Right ventricle myocardium superior (tissue), 1 donor: ENCODE measurements at places on chromosomes 2 and 18. TPM values are rescaled to one million over a fixed set of nuclear protein-coding genes. Genes with fewer than 3 reads are reported as not detected.

CDCA7 gene
- total RNA-seq, result 1.3 TPM

LYPD6B gene
- not detected for total RNA-seq

CDH19 gene
- total RNA-seq, result 18.4 TPM

C1QL2 gene
- total RNA-seq, result not detected

ARHGAP15 gene
- 5.4 TPM for total RNA-seq

WDPCP gene
- 12.8 TPM for total RNA-seq

RGPD4 gene
- 0.11 TPM for total RNA-seq

SUMO1 gene
- total RNA-seq, result 64.6 TPM

NLRC4 gene
- 1.1 TPM for total RNA-seq

DNA sequence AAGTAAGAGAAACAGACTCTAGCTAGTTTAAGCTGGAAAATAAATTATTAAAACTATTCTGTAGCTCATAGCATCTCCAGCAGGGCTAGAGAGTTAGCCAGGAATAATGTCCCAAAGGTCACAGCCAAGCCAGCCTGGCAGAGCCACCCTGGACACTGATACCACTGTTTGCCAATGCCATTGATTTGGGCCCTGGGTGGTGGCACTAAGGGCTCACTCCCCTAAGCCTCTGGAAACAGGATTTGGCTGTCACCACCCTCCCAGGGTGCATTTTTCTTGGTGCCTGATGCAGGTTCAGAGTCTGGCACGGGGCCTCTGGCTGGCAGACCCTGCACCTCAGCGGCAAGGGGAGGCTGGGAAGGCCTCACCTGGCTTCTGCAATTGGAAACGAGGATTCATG is 7.1 kb downstream of the SH2D6 start:
- no peak for DNase-seq

GRCh38 chr2:167875529-167875928 is 371.9 kb downstream of the STK39 start:
- no peak for DNase-seq

- DNase-seq, result no peak
These were observed 75.6 kb upstream of the ID2 start for GRCh38 chr2:8606226-8606625.

- no peak for DNase-seq
These were observed 37.8 kb upstream of the ZNF397 start for GRCh38 chr18:35203067-35203466.

GRCh38 chr18:21177822-21178221 is 64.2 kb upstream of the GREB1L start:
- DNase-seq, result no peak

DNA sequence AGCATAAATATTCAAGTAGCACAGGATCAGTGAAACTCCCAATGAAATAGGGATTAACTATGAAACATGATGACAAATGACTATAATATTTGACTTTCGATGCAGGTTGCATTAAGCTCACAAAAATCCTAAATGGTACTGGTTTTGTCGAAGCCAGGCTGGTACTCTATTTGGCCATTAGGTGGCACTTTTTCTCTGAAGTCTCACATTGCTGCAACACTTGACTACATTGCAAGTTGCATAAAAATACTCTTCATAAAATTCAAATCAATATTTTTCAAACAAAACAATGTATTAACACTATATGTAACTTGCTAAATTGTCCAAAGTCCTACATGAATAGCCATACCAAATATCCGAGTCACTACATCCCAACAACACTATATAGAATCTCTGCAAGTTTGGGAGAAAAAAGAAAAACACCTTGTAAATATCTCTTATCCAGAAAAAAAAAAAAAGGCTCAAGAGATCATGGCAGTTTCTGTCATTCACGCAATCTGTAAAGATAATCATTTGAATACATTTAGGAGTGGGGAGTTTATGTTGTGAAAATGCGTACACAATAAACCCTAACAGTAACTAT is 9.5 kb downstream of the RTTN start:
- DNase-seq, result no peak

DNA sequence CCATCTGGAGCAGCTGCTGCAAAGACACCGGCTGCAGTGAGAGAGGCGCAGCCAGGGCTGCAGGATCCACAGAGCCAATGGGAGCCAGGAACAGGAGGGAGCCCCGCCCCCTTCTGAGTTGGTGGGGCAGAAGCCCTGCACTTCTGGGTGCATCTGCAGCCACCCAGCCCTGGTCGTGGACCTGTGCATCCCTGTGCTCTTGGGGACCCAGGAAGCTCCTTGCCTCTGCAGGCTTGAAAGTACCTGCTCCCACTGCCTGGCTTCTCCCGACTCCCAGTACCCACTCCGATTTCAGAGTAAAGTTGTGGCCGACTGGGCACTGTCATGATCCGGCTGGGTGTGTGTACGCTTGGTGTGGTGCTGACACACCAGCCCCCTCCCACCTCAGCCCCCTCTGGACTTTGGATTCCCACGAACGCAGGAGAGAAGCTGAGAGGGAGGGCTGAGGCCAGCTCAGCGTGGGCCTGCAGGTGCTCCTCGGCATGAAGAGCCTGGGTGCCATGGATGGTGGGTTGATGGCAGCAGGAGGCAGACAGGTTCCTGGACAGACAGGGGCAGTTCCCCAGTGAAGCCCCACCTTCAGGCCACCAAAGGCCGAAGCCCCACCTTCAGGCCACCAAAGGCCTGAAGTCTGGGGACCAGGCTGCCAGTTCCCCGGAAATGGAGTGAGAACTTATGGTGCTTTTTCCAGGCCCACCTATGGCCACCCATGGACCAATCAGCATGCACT is 34.9 kb downstream of the LRRTM4 start:
- DNase-seq, result peak; percentile 23

- DNase-seq, result no peak
These were observed 36.6 kb downstream of the ARL6IP6 start for GRCh38 chr2:152755029-152755428.

- no peak for DNase-seq
These were observed 1417.6 kb upstream of the CDH2 start for GRCh38 chr18:29594493-29594892.

GRCh38 chr2:184481865-184482264 is 116.5 kb upstream of the ZNF804A start:
- no peak for DNase-seq

DNA sequence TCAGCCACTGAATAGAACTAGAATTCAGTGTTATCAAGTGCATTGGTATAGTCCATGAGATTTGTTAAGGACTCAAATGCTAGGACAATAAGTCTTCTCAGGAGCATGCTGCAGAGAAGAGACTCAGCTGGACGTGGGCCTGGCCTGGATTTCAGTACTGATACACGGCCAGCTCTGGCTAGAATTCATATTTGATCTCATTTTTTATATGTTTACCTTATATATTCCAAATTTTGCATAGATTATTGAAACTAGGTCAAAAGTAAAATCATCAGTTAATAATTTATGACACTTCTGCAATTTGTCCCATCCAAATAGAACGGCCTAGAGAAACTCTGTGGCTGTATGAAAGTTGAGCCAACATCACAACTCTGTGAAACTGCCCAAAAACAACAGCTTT is 262.0 kb downstream of the DLGAP1 start:
- DNase-seq, result no peak

GRCh38 chr18:63619661-63620060 is 24.4 kb downstream of the SERPINB4 start:
- DNase-seq, result no peak

DNA sequence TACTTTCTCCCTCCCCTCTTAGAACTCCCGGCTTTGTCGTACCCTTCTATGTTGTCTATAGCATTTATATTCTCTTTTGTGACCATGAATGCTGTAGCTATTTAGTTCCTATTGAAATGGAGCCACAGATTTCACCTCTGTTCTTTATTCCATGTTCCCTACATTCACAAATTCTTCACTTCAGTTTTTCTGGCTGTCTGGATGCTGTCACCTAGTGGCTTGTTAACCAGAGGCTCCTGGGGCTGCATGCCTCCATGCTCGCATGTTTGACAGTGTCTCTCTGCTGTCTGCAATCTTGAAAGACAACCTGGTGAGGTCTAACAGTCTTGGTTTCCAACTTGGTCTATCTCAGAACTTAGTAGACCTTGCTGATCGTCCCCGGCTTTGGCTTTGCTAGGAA is 48.2 kb downstream of the CFAP221 start:
- no peak for DNase-seq

GRCh38 chr2:177254433-177255226 is 9.9 kb downstream of the NFE2L2 start:
- DNase-seq, result peak; percentile 62

- DNase-seq, result no peak
These were observed 26.8 kb downstream of the YES1 start for GRCh38 chr18:785242-785641.

- DNase-seq, result no peak
These were observed 512.9 kb upstream of the ACVR2A start for GRCh38 chr2:147331790-147332419.

GRCh38 chr2:60544062-60544461 is 9.4 kb downstream of the BCL11A start:
- DNase-seq, result no peak

DNA sequence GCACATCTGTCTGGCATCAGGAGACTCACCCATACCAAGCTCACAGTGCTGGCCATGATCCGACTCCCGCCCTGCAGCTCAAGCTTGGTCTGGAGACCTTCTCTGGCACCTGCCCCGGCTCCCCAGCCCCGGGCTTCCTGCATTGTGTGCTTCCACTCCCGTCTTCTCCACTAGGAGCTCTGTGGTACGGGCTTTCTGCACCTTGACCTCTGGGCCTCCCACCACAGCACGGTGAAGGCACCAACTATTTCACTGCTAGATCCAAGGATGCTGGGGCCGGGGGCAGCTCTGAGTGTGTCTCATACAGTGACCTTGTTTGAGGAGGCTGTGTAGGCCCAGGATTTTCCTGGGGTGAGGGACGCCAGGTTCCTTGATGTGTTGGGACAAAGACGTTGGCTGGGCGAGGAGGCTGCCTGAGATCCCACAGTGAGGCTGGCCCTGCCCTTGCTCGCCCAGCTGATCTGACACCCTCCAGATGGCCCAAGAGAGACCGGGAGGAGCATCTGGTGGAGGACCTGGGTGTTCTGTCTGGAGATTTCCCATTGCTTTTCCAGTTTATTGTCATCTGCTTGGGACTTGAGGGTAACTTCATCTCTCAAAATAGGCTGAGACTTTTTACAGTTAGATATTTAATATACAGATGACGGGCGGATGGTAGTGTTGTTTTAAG is 64.0 kb downstream of the HPCAL1 start:
- no peak for DNase-seq

GRCh38 chr2:180324182-180324581 is 317.1 kb upstream of the CWC22 start:
- DNase-seq, result no peak

DNA sequence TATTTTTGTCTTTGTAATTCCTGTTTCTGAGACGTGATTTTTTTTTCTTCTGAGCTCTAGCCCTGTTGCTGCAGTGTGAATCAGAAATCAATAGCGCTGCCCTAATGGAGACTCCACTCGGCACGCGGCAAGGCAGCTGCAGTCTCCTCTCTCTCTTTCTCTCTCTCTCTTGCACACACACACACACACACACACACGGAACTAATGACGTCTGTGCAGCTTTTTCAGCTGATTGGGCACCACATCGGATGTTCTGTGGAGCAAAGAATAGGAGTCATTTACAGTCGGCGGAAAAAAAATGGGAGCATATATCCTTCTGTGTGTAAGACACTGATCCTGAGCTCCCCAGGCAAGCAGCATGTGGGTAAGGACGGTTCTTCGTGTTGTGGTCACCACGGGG is 2.0 kb upstream of the MYT1L start:
- DNase-seq, result no peak

GRCh38 chr18:54254265-54254758 is 15.0 kb upstream of the POLI start:
- DNase-seq, result no peak

- DNase-seq, result peak; percentile 16
These were observed 29.7 kb upstream of the FAHD2A start for GRCh38 chr2:95372845-95373244.

DNA sequence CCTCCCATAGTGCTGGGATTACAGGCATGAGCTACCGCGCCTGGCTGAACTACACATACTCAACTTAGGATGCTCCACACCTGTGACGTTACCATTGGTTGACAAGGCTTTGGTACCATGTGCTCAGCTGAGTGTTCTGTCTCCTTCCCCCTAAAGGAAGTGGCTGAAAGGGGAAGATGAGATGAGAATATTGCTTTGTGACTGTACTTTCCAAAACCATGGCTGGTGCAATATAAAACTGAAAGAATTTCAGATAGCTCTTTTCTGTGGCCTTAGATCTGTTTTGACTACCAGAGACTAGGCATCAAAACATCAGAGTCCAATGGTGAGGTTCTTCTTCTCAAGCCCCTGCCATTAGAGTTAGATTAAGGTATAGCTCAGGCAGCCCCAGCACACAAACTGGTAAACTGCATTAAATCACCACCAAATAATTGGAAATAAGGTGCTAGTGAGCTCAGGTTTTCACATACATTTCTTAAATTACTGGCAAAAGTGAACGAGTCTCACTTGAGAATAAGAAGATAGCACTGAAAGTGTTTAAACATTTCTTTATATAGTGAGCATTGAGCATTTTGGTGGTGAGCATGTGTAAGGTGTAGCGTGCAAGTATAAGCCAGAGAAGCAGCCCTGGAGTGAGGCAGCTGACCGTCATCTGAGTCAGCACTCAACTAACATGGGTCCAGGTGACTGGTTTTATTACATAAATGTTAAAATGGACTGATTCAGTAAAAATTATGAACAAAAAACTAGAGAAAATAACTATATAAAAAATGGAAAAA is 113.5 kb upstream of the FZD5 start:
- no peak for DNase-seq

- DNase-seq, result no peak
These were observed 3.5 kb upstream of the SMCHD1 start for GRCh38 chr18:2651981-2652380.

- DNase-seq, result no peak
These were observed 180.4 kb downstream of the ANKRD30B start for GRCh38 chr18:14928396-14928795.
